ENCODE measurements at places on chromosomes 2 and 18. TPM values are rescaled to one million over a fixed set of nuclear protein-coding genes. Genes with fewer than 3 reads are reported as not detected.

The PSMA8 gene
- not detected for total RNA-seq

- DNase-seq = no peak
These were observed 457.2 kb upstream of the MEX3C start for GRCh38 chr18:51654488-51655326.

- DNase-seq = no peak
These were observed 114.3 kb downstream of the DYSF start for GRCh38 chr2:71567625-71568024.

The FRZB gene
- total RNA-seq = 42.5 TPM

The POTEI gene
- not detected for total RNA-seq

DNA sequence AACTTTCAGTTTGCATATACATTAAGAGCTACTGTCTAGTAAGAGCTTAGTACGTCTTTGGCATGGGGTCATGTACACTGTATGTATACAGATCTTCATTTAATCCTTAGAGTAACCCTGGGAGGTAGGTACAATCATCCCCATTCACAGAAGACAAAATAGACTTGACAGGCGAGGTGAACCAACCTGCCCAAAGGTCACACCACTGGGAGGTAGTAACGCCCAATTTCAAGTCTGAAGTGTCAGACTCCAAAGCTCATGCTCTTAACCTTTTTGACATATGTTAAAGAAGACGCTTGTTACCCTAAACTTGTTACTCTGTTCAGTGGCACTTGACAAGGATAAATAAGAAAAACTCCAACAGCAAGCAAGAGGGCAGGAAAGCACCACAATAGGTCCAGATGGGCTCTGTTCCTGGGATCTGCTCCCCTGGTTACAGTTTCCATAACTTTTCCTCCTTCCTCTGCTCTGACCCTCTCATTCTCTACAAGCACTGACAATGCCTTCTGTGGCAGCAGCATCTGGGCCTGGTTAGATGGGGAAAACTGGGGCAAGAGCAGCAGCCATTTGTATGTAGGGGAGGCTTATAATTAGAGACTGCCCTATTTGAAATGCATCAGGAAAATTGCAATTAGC is 64.7 kb upstream of the SERTAD2 start:
- DNase-seq = no peak

DNA sequence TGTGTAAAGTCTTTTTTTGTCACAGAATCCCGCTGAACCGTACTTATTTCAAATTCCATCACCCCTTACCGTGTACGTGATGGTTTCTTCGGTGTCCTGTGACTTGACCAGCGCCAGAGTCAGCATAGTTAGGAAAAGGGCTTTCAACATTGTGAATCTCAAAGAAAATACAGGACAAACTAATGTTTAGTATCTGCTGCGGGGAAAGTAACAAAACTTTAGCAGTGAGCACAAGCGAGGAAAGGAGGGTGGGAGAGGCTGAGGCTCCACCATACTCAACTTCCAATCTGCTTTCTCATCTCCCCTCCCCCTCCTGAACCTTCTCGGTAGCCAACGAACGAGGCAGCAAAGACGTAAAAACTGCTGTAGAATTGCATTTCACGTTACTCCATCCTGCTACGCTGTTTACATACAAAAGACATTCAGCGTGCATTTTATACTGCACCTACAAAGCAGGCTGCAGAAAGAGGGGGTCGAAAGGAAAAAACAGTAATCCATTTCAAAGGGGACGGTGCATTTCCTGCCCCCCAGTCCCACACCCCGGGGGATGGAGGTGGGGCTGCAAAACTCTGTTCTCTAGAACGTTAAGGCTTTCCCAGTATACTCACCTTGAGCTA is 1.2 kb downstream of the EFEMP1 start:
- no peak for DNase-seq

The ONECUT2 gene
- 0.11 TPM for total RNA-seq

The CCDC148 gene
- total RNA-seq = not detected

GRCh38 chr2:161166538-161167409 is 6.5 kb downstream of the TANK start:
- no peak for DNase-seq

DNA sequence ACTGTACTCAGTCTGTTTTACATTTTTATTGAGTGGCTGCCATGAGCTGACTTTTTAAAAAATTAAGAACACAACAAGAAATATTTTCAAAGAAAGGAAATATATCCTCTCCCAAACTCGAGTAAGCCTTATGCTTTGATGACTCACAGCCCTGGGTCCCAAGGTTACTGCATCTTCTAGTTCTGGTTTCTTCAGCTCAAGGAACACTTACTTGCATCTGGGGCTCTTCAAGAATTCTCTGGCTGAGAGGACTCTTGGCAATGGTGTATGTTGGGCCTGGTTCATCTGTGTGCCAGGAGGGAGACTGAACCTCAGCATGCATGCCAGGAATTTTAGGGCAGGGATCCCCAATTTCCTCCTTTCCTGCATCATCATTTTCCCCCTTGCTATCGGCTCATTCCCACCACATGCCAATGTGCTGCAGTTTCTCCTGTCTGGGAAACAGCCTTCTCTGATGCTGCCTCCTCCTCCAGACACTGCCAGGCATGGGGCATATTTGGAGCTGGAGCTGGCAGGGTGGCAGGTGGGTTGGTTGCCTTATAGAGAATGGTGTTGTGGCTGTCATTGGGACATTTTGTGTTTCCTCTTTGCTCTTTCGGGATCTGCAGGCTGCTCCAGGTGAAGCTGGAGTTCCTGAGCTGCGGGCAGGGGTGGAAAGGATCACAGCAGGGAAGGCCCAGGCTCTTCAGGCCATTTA is 192.2 kb upstream of the HS6ST1 start:
- DNase-seq = no peak

DNA sequence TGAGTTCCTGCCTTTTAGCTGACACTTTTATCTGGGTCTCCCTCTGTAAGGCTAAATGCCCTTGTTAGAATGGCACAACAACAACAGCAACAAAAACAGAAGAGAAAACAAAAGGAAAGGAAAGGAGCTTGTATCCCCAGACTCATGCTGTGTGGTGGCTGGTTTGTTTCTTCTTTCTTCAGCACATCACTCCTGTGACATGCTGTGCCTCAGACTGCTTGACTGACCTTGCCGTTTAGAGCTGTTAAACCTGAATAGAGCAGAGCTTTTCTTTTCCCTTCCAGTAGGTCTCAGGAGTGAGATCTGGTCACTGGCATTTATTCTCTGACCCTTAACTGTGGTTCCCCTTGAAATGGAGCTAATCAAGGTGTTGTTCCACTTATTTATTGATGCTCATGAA is 18.9 kb downstream of the GALNT13 start:
- no peak for DNase-seq

DNA sequence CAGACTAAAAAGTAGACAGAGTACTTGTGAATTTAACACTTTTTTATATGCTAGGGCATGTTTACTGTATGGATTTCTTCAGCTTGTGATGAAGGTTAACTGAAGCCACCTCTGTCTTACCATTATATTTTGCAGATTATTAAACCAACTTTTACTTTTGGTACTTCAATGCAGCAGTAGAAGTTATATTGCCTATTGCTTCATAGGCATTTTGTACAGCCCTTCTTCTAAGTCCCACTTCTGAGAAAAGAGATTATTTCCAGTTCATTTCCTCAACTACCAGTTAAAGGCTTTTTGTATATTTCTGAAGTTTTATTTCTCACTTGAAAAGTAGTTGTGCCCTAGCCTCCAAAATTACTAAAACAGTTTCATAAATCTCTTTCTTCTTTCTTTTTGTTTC is 256.4 kb upstream of the FBXO11 start:
- DNase-seq = no peak

- DNase-seq = no peak
These were observed 5.6 kb upstream of the TNS1 start for GRCh38 chr2:218008060-218009040.

DNA sequence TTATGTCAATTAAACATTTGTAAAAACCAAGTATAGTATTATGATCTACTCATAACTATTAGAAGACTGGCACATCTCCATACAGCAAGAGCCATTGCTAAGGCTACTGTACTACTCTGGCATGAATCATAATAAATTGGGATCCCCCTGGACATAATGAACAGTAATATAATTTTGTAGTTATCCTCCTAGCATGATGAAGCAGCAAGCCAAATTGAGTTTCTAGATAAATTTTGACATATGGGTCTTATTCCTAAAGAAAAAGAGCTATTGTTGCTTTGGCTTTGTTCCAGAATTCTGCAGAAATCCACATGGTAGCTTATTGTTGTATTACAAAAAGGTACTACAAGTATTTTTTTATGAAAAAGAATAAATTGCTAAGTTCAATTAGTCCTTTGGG is 204.3 kb downstream of the CAMKMT start:
- no peak for DNase-seq

DNA sequence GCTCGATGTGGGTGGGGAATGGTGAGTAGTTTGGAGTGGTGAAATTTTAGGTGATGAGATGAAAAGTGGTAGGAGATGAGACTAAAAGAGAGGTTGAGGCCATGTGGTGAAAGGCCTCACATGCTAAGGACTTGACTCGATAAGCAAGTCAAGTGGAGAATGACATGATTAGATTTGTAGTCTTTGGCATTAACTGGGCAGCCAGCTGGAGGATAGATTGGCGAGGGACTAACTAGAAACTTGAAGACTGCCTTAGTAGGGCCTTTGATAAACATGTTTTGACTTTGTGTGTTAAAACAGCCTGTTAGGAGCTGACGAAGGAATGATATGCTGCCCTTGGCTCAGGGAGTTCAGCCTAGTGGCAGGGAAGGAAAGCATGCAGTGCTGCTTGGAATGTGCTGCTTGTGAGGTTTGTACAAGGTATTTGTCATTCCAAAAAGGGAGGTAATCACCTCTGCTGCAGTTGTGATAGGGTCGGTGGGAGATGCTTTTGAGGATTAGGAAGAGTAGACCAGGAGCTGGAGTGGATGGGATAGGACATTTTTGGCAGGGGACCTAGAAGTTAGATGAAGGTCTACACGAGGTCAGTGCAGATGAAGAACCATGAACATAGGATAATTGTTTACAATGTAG is 22.0 kb downstream of the PHLPP1 start:
- no peak for DNase-seq

DNA sequence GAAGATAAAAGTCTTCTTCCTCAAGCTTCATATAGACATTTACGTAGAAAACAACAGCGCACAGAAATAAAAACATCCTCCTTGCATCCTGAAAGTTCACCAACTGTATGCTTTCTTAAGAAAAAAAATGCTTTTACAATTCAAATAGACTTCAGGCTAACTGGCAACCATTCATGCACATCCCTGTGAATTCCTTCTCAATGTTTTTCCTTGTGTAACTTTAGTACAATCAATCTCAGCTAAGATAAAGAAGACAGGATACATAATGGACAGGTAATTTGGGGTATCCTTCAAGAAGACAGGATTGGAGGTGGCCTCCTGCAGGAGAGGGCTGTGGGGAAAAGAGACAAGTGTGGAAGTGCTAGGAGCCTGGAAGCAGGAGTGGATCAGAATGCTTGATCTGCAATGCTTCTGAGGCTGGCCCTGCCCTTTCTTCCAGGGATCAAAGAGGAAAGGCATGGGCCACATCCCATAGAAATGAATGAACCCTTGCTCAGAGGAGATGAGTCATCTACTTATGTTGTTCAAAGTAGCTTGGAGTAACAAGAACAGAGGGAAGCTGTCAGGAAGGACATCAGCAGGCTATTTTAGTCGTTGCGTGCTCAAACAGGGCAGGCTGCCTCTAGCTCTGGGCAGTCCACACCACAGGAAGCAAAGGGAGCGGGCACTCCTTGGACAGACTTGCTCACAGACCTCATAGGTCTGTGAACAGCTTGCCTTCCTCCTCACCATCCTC is 126.6 kb downstream of the TMEM131 start:
- DNase-seq = peak; percentile 39

GRCh38 chr2:241931976-241932898 is 62.7 kb downstream of the RTP5 start:
- no peak for DNase-seq

- DNase-seq = no peak
These were observed 864 bp downstream of the KLHL29 start for GRCh38 chr2:23385748-23386338.

The GPC1 gene
- total RNA-seq = 123 TPM

- DNase-seq = no peak
These were observed 767.0 kb downstream of the SLC4A3 start for GRCh38 chr2:220394433-220394832.

DNA sequence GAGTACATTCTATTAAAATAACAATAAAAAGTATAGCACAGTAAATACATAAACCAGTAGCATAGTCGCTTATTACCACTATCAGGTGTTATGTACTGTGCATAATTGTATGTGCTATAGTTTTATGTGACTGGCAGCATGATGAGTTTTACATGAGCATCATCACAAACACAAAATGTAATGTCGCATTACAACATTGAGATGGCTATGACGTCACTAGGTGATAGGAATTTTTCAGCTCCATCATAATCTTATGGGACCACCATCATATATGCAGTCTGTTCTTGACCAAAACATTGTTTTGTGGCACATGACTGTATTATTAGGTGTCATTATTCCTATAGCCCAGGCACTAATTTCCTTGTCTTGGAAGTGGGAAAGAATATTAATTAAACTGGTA is 48.6 kb downstream of the ZDBF2 start:
- DNase-seq = no peak

The MARCO gene
- 28.4 TPM for total RNA-seq

The SIX3 gene
- not detected for total RNA-seq

DNA sequence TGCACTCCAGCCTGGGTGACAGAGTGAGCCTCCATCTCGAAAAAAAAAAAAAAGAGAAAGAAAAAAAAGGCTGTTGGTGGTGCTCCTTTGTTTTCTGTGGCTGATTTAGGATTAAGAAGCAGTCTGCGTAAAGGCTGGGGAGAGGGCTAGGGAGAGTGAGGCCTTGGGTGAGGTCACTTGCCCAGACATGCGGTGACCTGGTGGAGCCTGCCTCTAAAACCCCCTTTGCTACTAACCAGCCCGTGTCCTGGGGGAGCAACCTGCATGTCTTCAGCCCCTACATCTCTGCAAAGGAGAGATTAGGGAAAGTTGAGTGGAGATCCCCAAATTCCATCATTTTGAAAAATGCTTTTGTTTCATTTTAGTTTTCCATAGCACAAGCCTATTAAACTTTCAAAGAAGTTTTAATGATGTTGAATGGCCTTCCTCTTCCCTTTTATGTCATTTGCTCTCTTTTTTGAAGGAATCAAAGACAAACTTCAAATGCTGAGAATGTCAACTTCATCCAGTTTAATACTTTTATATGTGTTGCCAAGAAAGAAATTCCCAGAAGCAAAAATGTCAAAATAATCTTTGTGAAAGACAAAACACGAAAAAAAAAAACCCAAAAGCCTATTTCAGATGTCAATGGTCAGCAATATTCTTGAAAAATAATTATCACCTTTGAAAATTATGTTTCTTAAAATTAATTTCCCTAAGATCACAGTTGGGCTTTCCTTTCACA is 38.9 kb upstream of the RALBP1 start:
- no peak for DNase-seq

- DNase-seq = no peak
These were observed 143.8 kb downstream of the SH3BP4 start for GRCh38 chr2:235095569-235095968.

The SALL3 gene
- total RNA-seq = not detected

The PFN4 gene
- not detected for total RNA-seq

DNA sequence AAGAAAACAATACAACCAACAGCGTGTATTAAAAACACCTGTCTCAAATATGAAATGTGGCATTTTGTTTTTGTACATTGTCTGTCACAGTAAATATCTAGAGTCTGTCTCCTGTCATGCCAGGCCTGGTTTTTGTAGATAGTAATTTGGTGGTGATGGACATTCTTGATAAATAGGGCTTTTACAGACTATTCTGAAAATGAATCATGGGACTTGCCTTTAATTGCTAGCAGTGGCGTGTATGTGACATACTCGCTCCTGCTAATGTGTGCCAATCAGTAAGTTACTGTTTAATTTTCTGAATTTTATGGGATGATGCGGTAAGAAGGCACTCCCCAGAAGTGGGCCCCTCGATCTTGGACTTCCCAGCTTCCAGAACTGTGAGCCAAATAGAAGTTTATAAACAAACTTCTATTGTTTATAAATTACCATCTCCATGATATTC is 83.7 kb downstream of the TANC1 start:
- no peak for DNase-seq
